ENCODE measurements at places on chromosomes 12 and 14.
A peak's percentile ranks its signal among the peaks of the same experiment; 100 is the strongest.

- no peak for DNase-seq
Measured at GRCh38 chr14:61388173-61388975, 67.0 kb downstream of the PRKCH start.

- DNase-seq, result no peak
Measured at GRCh38 chr14:50985124-50985858, 41.0 kb upstream of the PYGL start.

GRCh38 chr14:28778138-28779117 is 11.8 kb downstream of the FOXG1 start:
- peak; percentile 27 for DNase-seq

DNA sequence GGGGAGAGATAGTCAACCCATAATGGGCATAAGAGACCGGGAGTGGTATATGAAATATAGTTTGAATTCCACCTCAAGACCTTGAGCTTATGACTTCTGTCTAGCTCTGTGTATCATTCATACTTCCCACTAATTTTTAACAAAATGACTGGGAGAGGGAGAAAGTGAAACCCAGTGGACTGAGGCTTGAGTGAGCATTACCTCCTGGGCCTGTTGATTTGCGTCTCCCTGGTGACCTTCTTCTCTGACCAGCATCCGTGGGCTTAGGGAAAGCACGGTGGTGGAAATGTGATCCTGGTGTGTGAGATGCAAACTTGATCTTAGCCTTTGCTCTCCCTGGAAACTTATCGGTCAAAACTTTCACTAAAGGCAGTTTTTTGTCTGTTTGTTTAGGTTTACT is 207.9 kb upstream of the BCL2L14 start:
- no peak for DNase-seq

GRCh38 chr12:109551108-109551507 is 22.2 kb downstream of the MMAB start:
- no peak for DNase-seq

DNA sequence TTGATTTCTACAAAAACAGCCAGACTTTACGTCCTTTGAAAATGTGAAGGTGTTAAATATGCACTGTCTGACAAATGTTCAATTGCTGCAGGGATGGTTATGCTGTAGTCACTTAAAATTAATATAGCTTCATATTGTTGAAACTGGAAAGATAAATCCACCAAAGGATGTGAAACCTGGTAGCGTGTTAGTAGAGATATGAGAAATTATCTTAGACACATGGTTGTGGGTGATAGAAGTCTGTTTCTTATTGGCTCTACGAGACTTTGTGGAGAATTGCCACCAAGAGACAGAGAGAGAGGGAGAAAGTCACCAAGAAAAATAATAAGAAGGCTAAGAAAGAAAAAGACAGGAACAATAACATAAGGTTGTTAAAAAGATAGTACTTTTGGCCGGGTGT is 2.6 kb upstream of the CAPRIN2 start:
- no peak for DNase-seq

DNA sequence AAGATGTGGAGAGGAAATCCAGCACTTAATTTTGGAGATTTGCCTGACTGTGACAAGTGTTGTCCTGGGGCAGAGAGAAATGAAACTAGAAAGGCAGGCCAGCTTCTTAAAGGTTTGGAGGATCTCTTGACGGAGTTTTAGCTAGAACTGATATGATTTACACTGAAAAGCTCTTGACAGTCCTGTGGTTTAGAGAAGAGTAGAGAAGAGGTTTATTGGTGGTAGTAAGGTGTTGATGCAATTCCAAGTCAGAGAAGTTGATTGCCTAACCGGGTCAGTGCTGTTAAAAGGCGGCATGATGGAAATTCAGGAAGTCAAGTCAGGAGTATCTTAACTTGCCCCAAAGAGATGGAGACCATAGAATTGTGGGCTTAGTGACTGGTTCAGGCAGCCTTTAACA is 89.0 kb upstream of the TRAF3 start:
- DNase-seq, result no peak

GRCh38 chr12:78406213-78406612 is 458.4 kb upstream of the SYT1 start:
- DNase-seq, result no peak

DNA sequence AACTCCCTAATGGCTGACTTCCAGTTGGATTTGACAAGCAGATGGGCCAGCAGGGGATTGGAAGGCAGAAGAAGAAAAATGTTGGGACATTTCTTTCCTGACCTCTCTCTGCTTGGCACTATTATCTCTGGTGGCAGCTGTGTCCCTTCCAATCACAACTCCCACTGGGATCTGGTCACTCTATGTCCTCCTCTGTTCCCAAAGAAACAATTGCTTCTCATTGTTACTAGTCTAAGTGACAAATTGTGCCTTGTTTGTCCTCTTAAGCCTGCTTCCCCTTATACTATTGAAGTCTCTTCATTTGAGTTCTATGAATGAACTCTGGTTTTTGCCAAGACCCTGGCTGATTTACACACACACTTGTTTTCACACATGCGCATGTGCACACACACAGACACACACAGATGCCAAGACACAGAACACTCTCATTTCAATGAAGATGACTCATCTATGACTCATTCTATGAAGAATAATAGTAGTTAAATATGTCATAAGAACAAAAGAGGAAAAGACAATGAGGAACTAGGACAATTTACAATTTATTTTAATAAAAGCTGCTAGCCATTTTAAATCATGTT is 83.0 kb upstream of the FAR2 start:
- DNase-seq, result no peak

DNA sequence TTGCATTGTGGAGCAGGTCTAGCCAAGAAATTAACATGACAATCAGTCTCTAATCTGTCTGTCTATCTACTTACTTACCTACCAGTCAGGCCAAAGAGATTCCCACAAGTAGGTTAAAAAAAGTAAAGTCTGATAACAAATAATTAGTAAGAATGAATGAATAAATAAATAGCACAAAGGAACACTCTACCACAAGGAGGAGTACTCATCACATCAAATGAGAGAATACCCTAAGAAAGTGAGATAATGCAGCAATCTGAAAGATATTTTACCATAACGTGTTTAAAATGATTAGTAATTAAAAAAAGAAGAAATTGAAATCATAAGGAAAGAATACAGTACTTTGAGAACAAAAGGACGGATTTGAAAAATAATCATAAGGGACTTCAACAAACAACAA is 187.2 kb downstream of the SYNE2 start:
- DNase-seq, result no peak

- DNase-seq, result no peak
Measured at GRCh38 chr14:96309896-96310330, 53.2 kb downstream of the ATG2B start.

DNA sequence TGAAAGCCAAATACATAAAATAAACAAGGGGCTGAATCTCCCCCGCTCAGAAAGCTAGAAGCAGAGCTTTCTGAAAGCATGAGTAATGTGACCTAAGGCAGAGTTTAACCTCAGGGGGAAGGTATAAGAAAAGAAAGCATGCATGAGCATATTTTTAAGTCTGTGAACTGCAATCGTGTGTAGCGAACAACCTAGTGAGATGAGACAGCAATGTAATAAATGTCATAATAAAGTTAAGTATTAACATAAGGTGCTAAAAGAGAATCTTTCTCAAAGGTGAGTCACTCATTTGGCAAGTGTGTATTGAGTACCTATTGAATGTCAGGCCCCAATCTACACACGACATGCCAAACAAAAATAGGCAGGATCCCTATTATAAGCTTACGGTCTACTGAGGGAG is 14.2 kb upstream of the WDR20 start:
- DNase-seq, result no peak

GRCh38 chr12:81231574-81232368 is 153.9 kb downstream of the ACSS3 start:
- no peak for DNase-seq

GRCh38 chr14:50631408-50631821 is 36.7 kb downstream of the SAV1 start:
- DNase-seq, result no peak

DNA sequence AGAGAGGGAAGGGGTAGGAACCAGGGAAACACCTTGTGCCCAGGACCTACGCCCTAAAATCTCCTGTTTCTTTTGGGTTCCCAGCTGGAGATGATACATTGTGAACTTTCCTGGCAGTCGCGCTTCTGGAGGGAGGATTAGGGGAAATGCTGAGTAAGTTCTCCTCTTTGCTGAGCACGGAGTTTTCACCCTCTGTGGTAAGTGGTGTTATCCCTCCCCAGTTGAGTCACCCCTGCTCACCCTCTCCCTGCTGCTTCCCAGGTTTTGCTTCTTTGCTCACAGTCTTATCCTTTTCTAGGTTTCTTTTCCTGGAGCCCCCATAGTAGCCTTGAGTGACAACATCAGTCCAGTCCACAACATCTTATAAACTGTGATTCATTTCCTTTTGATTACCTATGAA is 789.1 kb downstream of the TMEM121 start:
- no peak for DNase-seq

- peak; percentile 53 for DNase-seq
Measured at GRCh38 chr14:55731881-55732498, 152.0 kb downstream of the KTN1 start.

GRCh38 chr12:30754383-30754749 is 385 bp downstream of the CAPRIN2 start:
- DNase-seq, result no peak

GRCh38 chr12:14982562-14982961 is 9.7 kb downstream of the PDE6H start:
- DNase-seq, result no peak

DNA sequence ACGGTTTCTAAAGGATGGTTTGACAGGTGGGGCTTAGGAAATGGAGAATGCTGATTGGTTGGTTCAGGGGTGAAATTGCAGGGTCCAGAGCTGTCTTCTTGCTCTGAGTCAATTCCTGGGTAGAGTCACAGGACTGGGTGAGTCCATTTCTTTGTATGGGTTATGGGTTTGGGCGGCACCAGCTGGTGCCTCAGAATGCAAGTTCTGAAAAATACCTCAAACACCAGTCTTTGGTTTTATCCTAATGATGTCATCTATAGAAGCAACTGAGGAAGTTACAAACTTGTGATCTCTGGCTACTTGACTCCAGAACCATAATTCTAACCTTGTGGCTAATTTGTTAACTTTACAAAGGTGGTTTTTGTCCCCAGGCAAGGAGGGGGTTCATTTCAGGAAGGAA is 47.6 kb upstream of the EIF5 start:
- no peak for DNase-seq

- DNase-seq, result no peak
Measured at GRCh38 chr14:31529053-31529452, 32.2 kb upstream of the NUBPL start.

Data from NCI-H187 (cell line).